ENCODE measurements at places on chromosomes 4 and X. TPM values are rescaled to one million over a fixed set of nuclear protein-coding genes. Genes with fewer than 3 reads are reported as not detected.

FAM90A26 gene
- not detected for total RNA-seq

PHEX gene
- 1.6 TPM for total RNA-seq

VCX3B gene
- total RNA-seq: 0.51 TPM

DGKK gene
- not detected for total RNA-seq

BEND2 gene
- total RNA-seq: not detected

TEX13C gene
- total RNA-seq: not detected

RNF4 gene
- 44.0 TPM for total RNA-seq

RS1 gene
- not detected for total RNA-seq

OPRPN gene
- total RNA-seq: not detected

ESX1 gene
- total RNA-seq: not detected

BCLAF3 gene
- total RNA-seq: 6.1 TPM

CD99 gene
- total RNA-seq: 168 TPM

AFAP1 gene
- total RNA-seq: 11.3 TPM

PCSK1N gene
- total RNA-seq: 12.9 TPM

ZNF185 gene
- 71.6 TPM for total RNA-seq

COX7B2 gene
- not detected for total RNA-seq

FAM241A gene
- total RNA-seq: 5.6 TPM

IKBKG gene
- 14.1 TPM for total RNA-seq

MAGEA11 gene
- total RNA-seq: not detected

NEUROG2 gene
- not detected for total RNA-seq

RBMXL3 gene
- not detected for total RNA-seq

MAGEC3 gene
- total RNA-seq: not detected

PNMA3 gene
- total RNA-seq: 0.36 TPM

ITGB1BP2 gene
- total RNA-seq: 0.21 TPM

ATP6AP2 gene
- 128 TPM for total RNA-seq

SERTM2 gene
- total RNA-seq: not detected
